ENCODE measurements at places on chromosomes 5 and 9.

GRCh38 chr5:67350618-67351201 is 154.1 kb upstream of the CD180 start:
- DNase-seq = no peak

DNA sequence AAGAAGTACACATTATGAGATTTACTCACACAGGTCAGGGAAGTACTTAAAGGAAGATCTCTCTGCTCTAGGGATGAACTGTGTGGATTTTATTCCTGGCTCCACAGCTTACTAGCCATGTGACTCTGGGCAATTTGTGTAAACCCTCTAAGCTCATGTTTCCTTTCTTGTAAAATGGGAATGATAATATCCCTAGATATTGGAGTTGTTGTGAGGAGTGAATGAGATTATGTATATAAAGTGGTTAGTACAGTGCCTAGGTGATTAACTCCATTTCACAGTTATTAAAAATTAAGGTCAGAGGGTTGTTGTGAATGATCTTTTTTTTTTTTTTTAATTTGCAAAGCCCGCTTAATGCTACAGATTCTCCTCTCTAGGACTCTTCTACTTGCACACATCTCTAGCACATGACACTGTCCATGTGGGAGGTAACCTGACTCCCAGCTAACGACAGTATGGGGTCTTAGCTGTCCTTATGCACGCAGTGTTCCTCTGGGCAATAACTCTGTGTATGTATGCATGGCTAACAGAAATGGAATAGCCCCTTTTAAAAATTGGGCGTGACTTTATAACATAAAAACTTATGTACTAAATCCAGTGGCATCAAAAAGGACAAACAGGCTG is 23.9 kb upstream of the MYOT start:
- DNase-seq = no peak

DNA sequence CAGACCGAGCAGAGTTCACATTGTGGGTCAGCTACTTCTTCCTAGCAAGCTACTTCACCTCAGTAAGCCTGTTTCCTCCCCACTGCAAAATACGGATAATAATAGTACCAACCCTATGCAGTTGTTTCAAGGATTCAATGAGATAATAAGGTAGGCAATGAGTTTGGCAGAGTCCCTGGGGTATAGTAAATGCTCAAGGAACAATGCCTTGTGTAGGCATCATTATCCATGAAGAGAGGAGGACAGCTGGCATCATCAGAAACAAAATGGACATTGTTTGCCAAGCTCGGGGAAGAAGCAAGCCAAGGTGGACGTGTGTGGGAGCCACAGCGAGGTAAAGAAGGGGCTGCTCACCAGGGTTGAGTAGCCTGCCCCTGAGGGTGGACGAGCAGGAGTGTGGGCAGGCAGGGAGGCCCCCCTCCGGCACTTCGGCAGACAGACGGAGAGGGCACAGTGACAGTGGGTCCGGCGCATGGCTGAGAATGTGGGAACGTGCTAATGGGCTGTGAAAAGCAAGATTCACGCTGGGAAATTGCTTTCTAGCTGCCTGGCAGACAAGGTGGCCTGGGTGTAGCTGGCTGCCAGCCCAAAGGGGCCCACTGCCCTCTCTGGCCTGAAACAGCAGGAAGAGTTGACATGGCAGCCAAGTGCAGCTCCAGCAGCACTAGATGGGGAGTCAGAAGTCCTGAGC is 10.1 kb downstream of the CAMK2A start:
- no peak for DNase-seq

DNA sequence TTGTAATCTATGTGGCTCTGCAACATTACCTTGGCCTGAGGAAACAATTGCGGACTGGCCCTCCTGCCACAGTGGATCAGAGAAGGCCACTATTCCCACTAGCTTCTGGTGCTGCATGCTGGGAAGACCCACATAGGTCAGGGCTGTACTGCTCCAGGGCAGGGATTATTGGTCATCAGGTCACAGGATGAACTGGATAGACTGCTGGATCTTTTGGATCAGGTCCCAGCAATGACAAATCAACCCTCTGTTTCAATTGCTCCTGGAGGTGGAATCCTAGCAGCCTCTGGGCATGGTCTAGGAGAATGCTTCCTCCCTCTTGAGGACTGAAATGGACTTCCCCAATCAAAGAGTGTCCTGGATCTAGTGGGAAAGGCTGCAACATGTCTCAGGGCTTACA is 66.7 kb upstream of the PHF24 start:
- DNase-seq = no peak

DNA sequence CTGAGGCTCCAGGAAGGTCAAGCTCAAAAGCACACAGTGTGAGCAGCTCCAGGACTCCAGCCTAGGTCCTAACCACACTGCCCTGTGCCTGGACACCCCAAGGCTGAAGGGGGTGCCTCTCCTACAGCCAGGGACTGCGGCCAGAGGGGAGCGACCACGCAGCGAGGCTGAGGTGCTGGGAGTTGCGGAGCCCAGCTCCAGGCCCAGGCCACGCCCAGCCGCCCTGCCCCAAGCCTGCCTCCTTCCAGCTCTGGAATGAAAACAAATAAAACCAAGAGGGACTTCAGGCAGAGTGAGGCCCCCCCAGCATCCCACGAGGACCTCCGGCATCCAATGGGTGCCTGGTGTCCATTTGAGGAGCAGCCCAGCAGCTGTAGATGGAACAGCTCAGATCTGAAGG is 15.2 kb downstream of the VAV2 start:
- DNase-seq = no peak

GRCh38 chr5:14168793-14169262 is 25.7 kb downstream of the TRIO start:
- no peak for DNase-seq

- DNase-seq = no peak
These were observed 676.5 kb downstream of the DMRTA1 start for GRCh38 chr9:23123048-23123632.

DNA sequence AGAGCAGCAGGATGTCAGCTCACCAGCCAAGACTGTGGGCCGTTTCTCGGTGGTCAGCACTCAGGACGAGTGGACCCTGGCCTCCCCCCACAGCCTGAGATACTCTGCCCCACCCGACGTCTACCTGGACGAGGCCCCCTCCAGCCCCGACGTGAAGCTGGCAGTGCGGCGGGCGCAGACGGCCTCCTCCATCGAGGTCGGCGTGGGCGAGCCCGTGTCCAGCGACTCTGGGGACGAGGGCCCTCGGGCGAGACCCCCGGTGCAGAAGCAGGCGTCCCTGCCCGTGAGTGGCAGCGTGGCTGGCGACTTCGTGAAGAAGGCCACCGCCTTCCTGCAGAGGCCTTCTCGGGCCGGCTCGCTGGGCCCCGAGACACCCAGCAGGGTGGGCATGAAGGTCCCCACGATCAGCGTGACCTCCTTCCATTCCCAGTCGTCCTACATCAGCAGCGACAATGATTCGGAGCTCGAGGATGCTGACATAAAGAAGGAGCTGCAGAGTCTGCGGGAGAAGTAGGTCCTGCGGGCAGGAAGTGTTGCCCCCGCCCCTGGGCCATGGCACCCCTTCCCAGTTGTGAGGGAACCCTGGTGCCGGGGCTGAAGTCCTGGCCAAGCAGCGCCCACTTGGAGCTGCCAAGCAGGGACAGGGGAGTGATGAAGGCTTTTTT is 108.9 kb downstream of the WNK2 start:
- DNase-seq = no peak

GRCh38 chr5:170319301-170319700 is 21.7 kb upstream of the LCP2 start:
- no peak for DNase-seq

DNA sequence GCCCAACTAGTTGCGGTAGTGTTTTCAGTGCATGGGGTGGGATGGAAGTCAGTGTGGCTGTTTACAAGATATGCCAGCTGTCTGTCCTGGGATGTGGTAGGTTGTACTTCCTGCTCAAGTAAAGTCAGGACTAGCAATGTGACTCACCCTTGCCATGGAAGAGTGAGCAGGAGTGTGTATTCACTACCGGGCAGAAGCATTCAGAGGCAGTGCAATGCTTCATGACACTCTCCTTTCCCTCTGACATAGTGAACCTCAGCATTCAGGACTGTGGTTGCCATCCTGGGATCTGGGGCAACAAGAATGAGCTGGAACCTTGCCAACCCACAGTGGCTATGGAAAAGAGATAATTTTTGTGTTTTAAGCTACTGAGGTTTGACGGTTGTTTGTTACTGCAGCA is 68.9 kb downstream of the BOD1 start:
- DNase-seq = no peak

GRCh38 chr5:9790276-9790675 is 160.1 kb upstream of the TAS2R1 start:
- DNase-seq = no peak

GRCh38 chr5:160318409-160318808 is 6.0 kb upstream of the CCNJL start:
- DNase-seq = no peak

DNA sequence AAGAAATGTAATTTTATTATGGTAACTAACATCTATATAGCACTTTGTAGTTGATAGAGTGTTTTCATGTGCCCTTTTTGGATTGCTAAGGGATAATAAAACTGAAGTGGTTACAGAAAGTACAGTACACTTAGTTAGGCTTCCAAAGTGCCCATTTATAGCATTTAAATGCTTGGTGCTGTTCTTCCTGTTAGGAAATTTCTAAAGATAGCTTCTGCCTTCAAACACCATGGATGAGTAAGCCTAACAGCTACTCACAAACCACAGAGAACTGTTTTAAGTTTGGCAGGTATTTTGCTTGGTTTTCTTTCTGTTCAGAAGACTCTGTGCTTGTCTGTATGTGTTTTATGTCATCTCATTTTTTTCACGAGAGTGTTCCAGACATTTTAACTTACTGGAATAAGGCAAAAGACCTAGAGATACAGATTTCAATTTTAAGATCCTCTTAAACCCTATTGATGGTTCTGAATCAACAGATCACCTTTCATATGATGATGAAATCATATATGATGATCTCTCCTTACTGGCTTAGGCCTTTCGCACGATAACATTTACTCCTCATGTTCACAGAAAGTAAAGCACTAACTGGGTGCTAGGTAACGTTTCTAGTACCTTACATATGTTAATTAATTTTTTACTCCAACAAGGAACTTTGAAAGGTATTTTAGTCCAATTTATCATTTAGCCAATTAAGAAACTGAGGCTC is 4.4 kb downstream of the RIMOC1 start:
- DNase-seq = no peak

- DNase-seq = no peak
These were observed 49.4 kb upstream of the SPATA31C2 start for GRCh38 chr9:88187631-88188030.

GRCh38 chr5:115968770-115969169 is 6.5 kb downstream of the LVRN start:
- DNase-seq = no peak

- DNase-seq = no peak
These were observed 451.3 kb downstream of the LRRC70 start for GRCh38 chr5:63029891-63030290.

- no peak for DNase-seq
These were observed 91.5 kb downstream of the GHR start for GRCh38 chr5:42514754-42515153.

DNA sequence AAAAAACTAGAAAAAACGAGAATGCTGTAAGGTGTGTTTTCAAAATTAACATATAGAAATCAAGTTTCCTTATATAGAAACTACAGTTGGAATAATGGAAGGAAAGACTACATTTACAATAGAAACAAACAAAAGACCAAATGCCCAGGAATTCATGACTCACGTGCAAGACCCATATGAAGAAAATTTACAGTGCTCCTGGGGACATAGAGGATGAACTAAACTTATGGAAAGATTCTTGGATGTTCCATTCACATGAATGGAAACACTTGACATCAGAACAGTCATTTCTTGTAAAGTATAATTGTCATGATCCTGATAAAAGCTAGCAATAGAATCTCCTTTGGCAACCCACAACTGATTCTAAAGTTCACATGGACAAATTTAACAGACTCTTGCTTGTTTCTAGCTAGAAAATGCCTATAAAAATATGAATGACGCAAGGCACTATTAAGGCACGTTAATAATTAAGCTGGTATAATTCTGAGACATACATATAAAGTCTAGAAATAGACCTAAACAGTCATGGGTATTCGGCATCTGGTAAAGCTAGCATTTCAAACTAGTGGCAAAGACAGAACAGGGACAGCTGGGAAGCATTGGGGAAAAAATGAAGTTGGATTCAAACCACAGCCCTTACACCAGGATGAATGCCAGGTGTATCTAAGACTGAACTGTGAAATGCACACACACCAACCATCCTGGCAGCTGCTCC is 5.1 kb upstream of the ZFP62 start:
- DNase-seq = no peak

DNA sequence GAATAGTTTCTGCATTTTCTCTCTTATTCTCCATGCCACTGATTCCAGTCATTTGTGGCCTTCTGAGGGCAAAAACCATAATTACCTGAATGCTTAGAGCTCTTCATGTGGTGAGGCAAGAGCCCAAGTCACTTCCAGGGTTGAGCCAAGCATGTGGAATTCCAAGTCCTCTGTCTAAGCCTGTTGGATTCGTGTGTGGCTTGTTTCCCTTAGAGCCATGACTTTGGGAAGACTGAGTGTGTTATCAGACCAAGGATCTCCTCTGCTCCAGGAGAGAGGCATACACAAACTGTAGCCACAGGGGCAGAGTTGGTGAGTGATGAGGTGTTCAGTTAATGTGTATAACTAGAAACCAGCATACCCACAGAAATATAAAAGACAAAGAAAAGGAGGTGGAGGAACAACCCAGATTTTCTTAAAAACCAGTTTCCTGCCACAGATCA is 27.1 kb downstream of the SLC22A5 start:
- no peak for DNase-seq
